ENCODE measurements at places on chromosomes 2 and 18.
A peak's percentile ranks its signal among the peaks of the same experiment; 100 is the strongest.

- no peak for DNase-seq
Observed at GRCh38 chr2:120760446-120761135, 24.9 kb downstream of the GLI2 start.

GRCh38 chr18:79930020-79930642, 21.3 kb downstream of the SLC66A2 start:
- no peak for DNase-seq

DNA sequence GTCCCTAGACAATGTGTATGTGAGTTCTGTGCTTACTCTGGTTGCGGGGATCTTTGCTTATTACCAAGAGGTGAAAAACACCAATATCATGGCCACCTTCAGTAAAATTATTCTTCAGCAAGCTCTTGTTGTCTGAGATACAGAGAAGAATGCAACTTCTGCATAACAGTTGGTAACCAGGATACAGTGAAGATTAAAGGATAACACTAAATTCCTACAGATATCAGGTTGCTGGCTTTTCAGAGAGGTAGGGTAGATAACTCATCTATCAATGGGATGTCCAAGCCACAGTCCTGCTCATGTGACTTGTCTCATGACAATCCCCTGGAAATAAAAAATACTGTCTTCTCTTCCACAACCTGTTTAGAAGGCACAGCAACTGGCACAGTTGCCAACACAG, 308.5 kb downstream of the TNS1 start:
- DNase-seq, result no peak

- DNase-seq, result no peak
Observed at GRCh38 chr2:154495455-154495868, 203.0 kb upstream of the KCNJ3 start.

- DNase-seq, result peak; percentile 49
Observed at GRCh38 chr2:105864262-105864661, 119.5 kb downstream of the NCK2 start.

- DNase-seq, result no peak
Observed at GRCh38 chr18:10449396-10449795, 5.0 kb upstream of the APCDD1 start.

- DNase-seq, result no peak
Observed at GRCh38 chr2:102788885-102789260, 27.0 kb downstream of the TMEM182 start.

DNA sequence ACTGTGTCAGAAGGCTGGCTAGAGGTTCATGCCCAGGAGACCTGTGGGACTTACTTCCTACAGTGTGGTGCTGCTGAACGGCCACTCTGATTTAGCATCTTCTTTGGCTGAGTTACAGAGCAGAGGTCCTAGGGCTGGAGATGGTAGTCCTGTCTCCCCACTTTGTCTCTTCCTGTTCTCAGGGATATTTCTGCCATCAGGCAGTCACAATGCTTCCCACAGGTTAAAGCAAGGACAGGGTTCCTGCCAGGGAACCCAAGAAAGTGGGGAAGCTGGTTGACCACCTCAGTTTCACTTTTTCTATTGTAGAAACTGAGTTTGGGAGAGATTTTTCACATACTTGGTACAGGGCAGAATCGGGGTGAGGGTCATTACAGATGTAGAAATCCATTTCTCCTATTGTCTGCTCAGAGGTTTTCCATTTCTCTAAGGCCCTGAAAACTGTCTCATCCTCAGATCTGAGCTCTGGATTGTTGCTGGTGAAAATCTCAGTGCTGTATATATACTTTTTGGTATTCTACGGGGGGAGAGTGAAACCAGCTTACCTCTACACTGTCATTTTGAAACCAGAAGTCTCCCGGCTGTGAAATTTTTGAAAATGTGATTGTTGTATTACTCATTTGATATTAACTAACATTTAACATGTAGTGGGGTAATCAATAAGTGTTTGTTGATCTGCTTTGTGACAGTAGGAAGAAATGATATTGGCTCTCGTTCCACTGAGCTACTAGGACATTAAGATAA, 37.0 kb upstream of the MEP1B start:
- DNase-seq, result no peak

DNA sequence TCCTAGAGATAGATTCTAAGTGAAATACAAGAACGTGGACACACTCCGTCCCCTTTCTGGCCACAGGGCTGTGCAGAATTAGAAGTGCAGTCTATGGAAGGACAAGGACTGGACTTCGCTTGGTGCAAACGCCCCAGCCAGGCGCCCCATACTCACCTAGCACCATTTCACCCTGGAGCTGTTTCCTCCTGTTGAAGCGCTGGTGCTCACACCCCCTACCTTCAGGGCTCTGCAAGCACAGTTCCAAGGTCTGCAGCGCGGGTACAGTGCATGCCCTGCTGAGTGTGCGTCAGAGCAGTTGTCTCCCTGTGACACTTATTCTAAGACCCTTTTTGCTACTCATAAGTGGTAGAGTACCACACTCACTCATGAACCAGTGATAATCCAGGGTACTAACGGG, 3.0 kb downstream of the HPCAL1 start:
- peak; percentile 73 for DNase-seq

DNA sequence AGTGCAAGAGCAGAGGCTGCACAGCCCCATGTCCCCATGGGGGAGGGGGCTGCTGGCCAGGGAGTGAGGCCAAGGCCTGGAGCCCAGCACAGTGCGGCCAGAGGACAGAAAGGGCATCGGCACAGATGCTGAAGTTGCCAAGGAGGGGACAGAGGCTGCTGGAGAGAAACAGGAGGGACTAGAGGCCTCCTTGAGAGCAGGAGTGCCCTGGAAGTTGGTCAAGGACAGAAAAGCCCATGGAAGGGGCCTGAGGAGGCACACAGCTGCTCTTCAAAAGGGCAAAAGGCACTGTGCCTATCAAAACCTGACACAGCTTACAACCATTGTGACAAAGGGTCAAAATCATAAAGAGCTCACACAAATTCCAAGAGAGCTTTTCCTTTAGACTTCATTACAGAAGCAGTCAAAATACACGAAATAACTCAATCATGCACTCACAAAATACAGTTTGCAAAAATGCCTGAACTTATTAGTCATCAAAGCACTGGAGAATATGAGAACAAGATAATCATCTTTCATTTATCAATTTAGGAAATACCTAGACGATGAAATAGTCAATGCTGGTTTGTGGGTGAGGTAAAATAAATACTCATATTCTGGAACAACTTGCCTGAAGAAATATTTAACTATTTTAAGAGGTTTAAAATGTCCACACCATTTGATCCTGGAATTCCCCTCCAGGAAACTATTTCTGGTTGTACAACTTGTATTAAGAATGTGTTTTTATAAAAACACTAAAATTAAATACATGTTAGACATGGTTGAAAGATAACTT, 79.6 kb downstream of the USP40 start:
- DNase-seq, result no peak

DNA sequence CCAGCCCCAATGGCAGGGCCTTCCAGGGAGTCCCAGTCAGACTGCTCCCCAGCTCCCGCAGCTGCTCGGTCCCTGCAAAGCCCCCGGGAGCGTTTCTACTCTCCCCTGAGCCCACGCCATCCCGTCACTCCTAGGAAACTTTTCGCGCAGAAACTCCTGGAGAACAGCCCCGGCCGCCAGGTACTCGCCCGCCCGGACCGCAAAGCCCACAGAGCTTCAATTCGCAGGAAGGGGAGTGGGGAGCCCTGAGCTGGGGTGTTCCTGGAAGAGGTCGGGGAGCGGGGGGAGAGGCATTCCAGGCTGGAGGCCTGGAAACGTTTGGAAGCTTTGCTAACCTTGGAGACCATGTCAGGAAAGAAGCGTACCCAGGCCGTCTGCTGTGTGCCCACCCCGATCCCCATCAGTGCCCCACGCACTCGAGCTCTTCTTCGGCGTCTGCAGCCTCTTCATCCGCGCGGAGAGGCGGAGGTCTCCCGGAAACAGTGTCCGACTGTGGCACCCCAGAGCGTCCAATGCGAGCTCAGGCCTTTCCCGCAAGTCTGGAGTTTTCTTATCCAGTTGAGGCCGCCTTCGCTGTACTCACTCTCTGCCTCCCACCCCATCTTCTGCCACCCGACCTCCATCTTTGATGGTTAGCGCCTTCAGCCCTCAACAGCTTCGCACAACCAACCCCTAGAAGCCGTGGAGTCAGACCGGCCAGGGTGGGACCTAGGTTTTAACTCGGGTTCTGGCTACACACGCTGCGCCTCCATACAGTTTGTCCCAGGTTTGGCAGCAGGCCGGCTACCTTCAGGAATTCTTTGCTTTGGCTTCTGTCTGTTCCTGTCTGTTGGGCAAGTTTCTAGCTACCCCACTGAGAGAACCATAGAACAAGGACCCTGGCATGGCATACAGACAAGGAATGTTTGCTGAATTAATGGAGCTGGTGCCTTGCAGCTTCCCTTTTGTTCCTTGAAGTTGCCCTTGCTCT, 3.7 kb downstream of the PCGF1 start:
- DNase-seq, result no peak

GRCh38 chr2:160169471-160169870, 30.6 kb downstream of the ITGB6 start:
- no peak for DNase-seq

DNA sequence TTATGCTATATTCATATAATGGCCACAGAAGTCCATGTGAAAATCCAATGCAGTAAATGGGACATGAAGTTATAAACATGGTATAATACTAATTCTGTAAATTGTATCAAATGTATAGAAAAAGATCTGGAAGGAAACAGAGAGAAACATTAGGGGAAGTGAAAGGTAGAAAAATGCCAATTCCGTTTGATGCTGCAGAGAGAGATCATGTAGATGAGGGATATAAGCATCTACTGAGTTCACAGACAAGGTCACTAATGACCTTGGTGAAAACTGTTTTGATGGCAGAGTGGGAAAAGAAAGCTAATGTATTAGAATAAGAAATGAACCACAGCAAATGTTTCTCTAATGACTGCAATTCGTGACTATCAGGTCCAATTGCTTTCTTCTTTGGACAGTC, 56.0 kb downstream of the BARD1 start:
- DNase-seq, result no peak

DNA sequence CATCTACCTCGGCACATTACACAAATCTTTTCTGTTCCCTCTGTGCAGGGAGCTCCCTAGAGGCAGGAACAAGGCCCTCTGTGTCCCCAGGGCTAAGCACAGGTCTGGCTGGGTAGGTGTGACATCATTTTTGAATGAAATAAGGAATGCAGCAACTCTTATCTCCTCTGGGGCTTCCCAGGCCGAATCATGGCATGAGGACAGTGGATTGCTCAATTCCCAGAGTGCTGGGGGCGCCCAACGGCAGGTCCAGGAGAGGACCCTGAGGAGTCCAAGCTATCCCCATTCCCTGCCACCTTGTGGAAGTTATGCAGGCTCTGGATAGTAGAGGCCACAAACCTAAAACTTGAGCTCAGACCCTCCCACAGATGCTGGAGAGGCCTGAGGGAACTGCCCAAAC, 158.0 kb upstream of the RAB6C start:
- DNase-seq, result no peak

GRCh38 chr2:7400628-7401027, 483.4 kb downstream of the RNF144A start:
- no peak for DNase-seq

DNA sequence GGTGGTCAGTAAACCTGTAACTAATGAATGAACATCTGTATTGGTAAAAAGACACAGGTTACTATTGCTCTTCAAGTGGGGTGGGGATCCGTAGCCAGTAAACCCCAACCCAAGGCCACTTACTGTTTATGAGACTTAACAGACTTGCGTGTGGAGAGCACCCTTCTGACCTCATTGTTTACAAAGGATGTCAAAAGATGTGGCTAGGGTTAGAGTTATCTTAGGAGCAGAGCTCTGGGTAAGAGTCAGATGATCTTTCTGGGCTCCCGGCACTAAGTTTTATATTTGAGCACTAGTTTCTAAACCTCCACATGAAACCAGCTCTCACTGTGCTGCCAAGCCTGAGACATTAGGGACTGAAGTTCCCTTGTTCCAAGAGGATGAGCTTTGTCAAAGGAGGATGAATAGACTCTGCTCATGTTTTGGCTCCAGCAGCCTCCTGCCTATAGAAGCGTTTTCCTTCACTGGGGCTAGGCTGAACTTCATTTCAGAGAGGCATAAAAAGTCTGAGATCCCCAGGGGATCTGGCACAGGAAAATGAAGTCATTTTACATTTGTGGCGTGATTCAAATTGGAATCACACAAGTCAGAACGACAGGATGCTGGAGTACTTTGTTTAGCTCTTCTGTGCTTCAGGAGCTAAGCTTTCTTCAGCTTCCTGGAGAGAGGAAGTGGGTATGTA, 403.1 kb upstream of the TRIB2 start:
- no peak for DNase-seq

DNA sequence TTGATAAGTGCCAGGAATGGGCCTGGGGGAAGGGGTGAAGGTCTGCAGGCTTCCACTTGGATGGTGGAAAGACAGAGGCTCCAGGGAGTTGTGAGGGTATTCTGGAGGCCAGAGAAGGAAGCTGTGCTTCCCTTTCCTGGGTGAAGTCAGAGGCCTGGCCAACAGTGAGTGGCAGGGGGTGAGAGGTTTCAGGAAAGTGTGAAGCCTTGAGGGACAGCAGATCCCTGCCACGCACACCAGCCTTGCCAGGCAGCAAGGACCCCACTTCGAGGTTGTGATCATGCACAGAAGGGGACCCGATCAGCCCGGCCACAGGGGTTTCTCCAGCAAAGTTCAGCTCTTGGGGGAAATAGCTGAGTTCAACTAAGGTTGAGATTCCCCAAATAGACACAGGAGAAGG, 66.5 kb downstream of the SMAD7 start:
- DNase-seq, result no peak

DNA sequence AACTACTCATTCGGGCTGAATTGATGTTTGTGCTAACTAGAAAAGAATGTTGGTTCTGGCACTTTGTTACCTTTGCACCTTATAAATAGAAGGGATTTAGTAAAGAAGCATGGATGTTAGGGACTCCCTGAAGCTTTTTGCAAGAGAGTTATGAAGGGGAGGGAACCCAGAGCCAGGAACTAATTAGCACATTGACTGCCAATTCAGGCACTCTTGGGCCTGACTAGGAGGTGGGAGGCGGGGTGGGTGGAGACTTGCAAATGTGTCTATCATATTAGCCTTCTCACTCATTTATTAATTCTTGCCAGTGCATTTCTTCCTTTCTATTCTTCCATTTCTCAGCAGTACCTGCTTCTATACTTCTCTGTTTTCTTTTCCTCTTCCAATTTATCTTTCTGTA, 1022.4 kb downstream of the TMEM182 start:
- no peak for DNase-seq

GRCh38 chr18:74410441-74410992, 46.6 kb downstream of the DIPK1C start:
- DNase-seq, result no peak

DNA sequence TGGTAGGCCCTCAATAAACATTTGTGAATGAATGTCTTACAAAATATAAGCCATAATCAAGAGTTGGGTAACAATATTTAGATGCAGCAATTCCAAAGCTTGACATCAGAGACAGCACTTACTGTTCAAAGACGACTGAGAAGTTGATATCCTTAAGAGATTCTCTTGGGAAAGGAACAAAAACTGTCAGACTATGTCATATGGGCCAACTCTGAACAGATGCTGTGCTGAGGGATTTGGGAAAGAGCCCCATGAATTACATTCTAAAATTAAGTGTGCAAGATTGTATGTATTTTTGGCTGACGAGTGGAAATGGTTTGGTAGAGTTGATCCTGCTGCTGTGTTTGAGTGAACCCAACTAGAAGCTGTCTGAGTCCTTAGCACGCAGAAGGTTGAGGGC, 250.7 kb upstream of the LINC00305 start:
- DNase-seq, result no peak
